NCI-H1048 (cell line): ENCODE measurements at places on chromosomes 5 and 9.

GRCh38 chr9:127122176-127123063 is at the start of gene ANGPTL2:
TSS of gene ANGPTL2 (minus strand) at chr9:127122635. CDS start at chr9:127108731, 13,904 bp downstream.
- DNase-seq = no peak

GRCh38 chr5:33291216-33292000 is 149.4 kb upstream of the TARS1 start:
- DNase-seq = no peak

DNA sequence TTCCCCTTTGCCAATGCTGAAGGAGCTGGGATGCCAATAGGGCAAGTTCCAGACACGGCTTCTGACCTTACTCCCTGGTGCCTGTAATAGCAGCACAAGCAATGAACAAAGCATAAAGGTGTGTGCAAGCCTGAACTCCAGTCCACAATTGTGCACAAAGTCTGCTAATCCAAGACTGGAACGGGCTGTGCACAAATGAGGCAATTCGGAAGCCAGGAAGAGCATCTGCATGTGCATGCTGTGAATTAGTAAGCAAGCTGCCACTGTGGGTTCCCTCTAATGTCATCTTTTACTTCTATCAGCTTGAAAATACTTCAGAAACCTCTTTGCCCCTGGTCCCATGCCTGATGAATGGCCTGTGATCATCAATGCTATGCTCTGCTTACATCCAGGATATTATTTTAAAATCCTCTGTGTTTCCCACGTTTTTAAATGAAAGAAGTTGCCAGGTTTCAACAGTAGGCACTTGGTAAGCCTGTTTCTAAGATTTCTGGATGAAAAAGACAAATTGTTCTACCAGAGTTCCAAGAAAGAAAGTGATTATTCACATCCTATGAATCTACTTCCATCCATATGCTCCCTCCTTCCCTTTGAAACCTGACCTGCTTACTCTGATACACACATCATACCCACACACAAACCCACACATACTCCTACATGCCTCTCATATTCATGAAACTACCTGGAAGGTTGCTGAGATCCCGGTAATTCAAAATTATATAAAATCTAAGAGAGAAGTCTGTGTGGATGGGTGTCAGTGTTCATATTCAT is 165.7 kb downstream of the KCTD16 start:
- no peak for DNase-seq

- no peak for DNase-seq
These were observed 37.3 kb upstream of the CDK5RAP2 start for GRCh38 chr9:120616966-120617935.

DNA sequence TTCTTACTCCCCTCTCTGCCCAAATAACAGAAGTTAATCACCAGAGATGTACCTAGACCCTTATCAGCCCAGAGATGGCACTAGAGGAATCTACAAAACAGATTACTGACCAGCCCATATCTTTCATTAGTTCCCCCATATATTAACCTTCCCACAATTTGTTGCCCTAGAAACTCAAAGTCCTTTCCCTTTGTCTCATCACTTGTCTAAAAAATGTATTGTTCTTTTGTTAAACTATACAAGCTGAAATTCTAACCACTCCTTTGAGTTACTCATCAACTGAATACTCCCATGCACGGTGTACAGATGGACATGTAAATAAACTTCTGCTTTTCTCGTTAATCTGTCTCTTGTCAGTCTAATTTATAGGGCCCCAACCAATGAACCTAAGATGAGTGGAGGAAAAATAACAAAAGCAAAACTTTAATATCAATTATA is 130.9 kb downstream of the CCDC192 start:
- DNase-seq = no peak

DNA sequence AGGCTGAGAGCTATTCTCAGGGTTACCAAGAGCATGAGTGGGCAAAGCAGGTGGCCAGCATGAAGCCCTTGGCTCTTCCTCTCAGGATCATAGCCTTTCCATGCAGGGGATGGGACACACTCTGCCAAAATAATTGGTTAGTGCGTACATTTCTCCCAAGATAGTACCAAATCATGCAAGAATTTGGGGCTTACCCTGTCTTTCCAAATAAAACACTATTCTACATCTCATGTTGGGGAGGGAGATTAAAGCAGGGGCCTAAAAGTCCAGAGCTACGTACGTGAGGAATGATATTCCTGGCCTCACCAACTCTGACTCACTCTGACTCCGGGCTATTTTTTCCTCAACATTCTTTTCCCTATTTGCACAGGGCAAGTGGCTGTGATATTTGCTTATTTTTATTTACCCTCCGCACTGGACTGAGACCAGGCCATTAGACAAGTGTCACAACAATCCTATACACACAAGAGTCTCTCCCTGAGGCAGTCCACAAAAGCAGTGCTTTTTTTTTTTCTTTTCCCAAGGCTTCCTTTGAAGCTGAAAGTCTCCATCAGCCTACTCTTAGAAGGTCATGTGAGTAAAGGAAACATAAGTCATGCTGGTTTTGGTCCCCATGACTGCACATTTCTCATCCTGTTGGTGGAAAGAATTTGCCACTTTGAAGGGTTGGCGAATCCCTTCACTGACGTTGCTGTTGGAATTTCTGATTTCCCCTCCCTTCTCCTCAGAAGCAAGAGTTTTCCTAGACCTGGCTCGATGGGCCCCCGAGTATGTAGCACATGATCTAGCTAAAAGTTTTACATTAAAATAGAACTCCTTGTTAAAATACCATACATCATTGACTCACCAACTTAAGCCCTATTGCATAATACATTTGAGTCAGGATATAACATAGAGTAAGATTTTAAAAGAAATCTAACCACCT is 40.0 kb downstream of the TMEM252 start:
- no peak for DNase-seq

GRCh38 chr9:131656356-131657036 is 83.4 kb downstream of the RAPGEF1 start:
- DNase-seq = no peak

DNA sequence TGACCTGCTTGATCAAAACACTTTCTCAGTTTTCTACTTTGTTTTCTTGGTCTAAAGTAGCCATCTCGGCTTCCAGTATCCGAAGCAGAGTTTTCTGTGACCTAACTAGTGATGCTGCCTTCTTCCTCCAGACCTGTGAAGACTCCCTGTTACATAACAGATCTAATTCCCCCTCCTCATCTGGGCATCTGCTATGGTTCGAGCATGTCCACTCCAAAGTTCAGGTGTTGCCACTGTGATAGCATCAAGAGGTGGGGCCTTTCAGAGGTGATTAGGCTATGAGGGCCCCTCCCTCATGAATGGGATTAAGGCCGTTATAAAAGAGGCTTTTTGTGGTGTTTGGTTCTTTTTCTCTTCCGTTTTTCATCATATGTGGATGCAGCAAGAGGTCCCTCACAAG is 20.3 kb downstream of the TTC23L start:
- no peak for DNase-seq

- DNase-seq = no peak
These were observed 19.3 kb downstream of the RFK start for GRCh38 chr9:76374783-76375559.

DNA sequence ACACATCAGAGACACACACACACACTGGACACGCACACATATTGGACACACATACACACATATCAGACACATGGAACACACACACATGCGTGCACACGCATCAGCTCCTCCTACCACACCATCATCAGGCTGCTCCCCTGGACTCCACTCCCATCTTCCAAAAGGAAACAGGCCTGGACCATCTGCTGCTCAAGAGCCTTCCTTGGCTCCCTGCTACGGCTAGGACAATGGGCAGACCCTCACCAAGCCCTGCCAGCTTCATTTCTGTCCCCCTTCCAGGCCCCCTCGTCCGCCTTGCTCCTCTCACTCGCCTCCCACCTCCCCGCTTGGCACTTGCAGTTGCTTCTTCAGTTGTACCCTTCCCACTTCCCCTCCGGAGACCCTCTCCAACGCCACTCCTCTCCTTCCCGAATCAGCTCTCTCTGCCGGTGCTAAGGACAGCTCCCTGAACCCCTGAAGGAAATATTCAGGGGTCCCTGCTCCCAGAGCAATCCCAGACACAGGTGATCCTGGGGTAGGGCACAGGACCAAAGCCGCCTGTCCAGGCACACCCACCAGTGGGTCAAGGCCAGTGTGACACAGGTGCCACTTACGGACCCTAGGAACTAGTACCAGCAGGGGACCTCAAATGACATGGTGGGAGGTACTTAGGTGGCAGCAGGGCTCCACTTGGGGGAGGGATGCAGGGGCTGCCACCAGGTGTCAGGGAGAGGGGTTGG is 12.1 kb upstream of the LAMC3 start:
- DNase-seq = no peak

- no peak for DNase-seq
These were observed 45.7 kb upstream of the PPARGC1B start for GRCh38 chr5:149684371-149684770.

DNA sequence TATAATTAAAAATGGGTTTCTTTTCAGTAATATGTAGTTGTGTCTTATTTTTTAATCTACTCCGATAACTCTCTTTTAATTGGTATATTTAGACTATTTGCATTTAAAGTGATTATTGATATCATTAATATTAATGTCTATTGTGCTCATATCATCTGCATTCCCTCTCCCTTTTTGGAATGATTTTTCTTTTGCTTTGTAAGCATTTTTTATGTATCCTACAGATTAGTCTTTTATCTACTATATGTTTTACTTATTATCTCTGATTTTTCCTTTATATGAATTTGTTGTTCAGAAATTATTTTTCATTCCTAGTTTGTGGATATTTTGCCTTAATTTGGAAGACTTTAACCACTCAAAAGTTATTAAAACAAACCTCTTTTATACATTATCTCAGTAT is 34.0 kb downstream of the NDUFS4 start:
- DNase-seq = no peak

- DNase-seq = no peak
These were observed 18.7 kb downstream of the ADAMTSL1 start for GRCh38 chr9:18492612-18493011.

DNA sequence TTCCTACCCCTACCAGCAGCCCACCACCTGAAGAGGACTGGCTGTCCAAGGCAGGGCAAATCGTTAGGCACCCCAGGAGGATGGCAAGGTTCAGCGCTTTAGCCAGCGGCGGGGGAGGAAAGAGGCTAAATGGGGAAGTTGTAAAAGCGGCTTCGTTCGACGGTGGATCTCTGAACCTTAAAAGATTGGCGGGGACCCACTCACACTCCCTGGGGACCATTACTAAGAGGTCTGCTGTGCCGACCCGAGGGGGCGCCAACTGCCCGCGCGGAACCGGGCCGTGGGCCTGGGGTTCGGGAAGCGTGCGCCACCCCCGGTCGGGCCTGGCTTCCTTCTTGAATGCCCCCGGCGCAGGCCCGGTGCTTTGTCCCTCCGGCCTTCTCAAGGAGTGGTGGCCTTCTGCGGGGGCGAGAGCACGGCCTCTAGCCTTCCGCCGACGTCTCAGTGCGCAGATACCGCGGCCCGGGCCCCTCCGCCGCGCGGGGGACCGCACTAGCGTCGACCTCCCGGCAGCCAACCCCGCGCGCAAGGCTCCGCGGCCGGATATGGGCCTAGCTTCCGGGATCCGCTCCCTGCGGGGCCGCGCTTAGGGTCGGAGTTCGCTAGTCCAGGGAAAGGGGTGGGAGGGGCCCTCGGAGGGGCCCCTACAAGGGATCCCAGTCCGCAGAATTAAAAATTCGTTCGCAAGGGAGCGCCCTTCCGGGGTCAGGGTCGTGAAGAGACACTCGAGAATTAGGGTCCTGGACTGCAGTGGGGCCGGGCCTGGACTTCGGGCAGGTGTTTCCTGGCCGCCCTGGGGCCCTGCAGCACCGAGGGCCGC is 10.5 kb downstream of the NR2F1-AS1 start:
- DNase-seq = no peak

DNA sequence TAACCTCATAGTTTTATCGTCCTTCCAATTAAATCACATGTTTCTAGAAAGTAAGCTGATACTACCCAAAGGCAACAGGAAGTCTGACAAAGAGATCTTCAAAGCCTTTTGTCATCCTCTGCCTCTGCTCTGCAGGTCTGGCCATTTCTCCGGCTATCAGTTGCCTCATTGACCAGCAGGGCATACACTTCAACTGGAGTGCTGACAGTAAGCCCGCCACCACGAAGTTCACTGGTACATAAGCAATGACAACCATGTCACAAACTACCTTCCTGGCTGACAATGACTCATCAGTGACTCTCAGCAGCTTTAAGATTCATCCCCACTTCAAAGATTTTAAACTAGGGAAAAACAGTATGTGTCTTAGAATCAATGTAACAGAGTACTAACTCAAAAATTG is 20.6 kb downstream of the SPTLC1 start:
- no peak for DNase-seq

DNA sequence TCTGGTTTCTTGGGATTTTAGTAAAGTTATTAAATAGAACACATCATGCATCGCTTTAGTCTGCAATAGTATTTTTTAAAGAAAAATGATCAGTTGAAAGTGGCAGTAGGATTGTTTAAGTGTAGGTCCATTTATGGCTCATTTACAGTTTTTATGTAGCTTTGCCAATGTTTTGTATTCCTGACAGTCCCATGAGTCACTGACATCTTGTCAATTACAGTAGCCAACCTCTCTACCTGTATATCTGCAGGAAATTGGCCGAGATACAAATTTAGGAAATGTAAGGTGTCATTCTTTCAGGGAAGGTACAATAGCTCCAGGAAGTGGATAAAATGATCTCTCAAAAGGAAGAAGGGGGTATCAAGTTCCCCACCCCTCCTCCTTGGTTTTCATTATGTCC is 47.7 kb upstream of the MTAP start:
- DNase-seq = no peak

- no peak for DNase-seq
These were observed 565.0 kb downstream of the CETN3 start for GRCh38 chr5:89844548-89844947.

- no peak for DNase-seq
These were observed 57.3 kb downstream of the S1PR3 start for GRCh38 chr9:89048616-89049015.

DNA sequence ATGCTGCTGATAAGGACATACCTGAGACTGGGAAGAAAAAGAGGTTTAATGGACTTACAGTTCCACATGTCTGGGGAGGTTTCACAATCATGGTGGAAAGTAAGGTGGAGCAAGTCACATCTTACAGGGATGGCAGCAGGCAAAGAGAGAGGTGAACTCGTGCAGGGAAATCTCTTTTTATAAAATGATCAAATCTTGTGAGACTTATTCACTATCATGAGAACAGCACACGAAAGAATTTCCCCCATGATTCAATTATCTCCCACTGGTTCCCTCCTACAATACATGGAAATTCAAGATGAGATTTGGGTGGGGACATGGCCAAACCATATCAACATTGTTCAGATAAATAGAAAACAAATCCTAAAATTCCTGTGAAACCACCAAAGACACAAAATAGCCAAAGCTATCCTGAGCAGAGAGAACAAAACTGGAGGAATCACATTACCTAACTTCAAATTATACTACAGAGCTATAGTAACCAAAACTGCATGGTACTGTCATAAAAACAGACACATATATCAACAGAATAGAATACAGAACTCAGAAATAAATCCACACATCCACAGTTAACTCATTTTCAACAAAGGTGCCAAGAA is 230.5 kb upstream of the TRIM32 start:
- no peak for DNase-seq

DNA sequence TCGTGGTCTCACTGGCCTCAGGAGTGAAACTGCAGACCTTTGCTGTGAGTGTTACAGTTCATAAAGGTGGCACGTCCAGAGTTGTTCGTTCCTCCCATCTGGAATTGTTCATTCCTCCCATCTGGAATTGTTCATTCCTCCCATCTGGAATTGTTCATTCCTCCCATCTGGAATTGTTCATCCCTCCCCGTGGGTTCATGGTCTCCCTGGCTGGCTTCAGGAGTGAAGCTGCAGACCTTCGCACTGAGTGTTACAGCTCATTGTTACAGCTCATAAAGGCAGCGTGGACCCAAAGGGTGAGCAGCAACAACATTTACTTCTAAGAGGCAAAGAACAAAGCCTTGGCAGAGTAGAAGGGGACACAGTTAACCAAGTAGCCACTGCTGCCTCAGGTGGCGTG is 69.1 kb downstream of the GCNT1 start:
- DNase-seq = no peak

GRCh38 chr9:36148311-36149051 is 11.9 kb downstream of the GLIPR2 start:
- no peak for DNase-seq
